ENCODE measurements at places on chromosomes 5 and 9.

- no peak for DNase-seq
Observed at GRCh38 chr9:100440071-100440470, 13.1 kb downstream of the MSANTD3 start.

DNA sequence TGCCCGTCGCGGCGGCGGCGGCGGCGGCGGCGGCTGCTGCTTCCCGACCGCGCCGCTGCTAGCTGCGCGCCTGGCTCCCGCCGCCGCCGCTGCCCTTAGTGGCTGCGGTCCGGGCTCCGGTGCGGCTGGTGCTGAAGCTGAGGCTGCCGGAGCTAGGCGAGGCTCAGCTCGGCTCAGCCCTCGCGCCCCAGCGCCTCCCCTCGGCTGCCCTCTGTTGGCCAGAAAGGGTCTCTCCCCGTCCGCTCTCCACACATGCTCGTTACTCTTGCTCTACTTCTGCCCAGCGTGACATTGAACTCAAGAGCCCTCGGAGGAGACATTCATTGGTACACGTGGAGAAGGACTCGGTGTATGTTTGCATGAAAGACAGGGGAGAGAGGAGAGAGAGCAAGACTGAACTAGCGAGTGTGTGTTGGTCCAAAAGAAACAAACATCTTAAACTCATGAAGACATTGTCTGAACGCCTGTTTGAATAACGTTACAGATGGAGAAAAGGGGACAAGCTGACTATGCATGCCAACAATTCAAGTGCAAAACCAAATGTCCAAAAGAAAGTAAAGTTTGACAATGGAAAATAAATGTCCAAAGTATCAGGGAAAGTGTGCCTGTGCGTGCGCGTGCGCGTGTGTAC lies at the start of gene HCN1:
TSS of gene HCN1 (minus strand) at position 175 of the 631 bp plus-strand sequence.
- DNase-seq: no peak

GRCh38 chr5:8905021-8905420 lies 640.9 kb downstream of the SEMA5A start:
- DNase-seq: no peak

DNA sequence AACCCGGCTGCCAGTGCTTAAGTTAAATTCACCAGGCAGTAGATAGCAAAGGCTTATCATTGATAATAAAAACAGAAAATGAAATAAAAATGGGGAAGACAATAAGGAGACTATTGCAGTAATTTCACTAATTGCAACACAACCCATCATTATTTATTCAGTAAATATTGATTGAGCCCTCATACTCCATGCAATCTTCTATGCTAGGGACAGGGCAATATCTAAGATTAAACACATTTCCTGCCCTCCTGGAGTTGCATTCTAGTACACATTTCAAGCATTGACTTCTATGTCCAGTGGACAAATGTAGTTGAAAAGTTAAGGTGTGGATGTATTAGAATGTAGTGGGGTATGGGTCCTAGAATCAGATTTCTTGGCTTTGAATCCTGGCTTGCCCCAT lies 12.8 kb downstream of the MEGF10 start:
- no peak for DNase-seq

- DNase-seq: no peak
Observed at GRCh38 chr5:173795601-173796000, 92.5 kb upstream of the CPEB4 start.

Data from stimulated activated CD8-positive, alpha-beta memory T cell treated with anti-CD3 and anti-CD28 coated beads, Interleukin-15, amount 100 ng/mL, for 4 hours (primary cell).